ENCODE measurements at places on chromosomes 7 and 10. TPM values are rescaled to one million over a fixed set of nuclear protein-coding genes. Genes with fewer than 3 reads are reported as not detected.

DNA sequence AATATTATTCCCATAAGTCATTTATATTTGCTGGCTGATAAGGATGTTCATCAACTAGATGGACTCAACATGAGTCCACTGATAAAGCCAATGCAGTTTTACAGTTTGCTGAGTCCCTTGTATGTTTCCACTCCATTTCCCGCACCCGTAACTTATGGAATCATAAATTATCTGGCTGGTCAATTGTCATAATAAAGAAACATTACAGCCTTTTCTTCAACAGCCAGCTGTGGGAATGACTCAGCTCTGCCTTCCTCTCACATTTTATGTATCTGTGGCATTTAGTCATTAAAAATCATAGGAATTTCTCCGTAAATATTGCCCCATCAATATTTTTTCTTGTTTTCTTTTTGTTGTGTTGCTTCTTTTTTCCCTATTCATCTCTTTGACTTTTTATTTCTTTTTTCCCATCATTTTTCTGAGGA is 22.3 kb upstream of the TMEM26 start:
- no peaks in the 10 kb centered on the region for H3K36me3 ChIP-seq
- DNase-seq: no peak
- no peak overlapping the region for H3K4me3 ChIP-seq
- H3K27me3 ChIP-seq: no peaks in the 10 kb centered on the region
- H3K4me1 ChIP-seq: no peaks in the 10 kb centered on the region

Gene CYP26C1
- 0.10 TPM for total RNA-seq

Gene CPN1
- total RNA-seq: not detected

Gene OGDH
- total RNA-seq: 102 TPM

All from glutamatergic neuron (in vitro differentiated cells).